Thoracic aorta (tissue), 2 donors: ENCODE measurements at places on chromosomes 4 and X. TPM values are rescaled to one million over a fixed set of nuclear protein-coding genes. Genes with fewer than 3 reads are reported as not detected.
A peak's percentile ranks its signal among the peaks of the same experiment; 100 is the strongest.

The TMEM154 gene
- 1.3 TPM for total RNA-seq

DNA sequence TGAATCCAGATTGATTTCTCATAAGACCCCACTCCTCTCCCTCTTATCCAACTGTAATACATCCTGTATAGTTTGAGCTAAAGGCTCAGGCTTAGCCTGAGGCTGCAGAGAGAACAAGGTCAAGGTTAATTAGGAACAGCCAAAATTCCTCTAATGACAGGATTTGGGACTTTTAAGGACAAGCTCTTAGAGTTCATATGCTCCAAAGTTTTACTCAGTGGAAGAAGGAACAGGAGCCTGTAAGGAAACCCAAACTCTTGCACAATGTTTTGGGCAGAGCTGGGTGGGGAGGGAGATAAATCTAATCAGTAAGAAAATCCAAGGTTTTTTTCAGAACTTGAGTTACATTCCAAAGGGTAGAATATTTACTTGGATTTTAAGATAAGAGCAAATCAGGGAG lies 238.8 kb downstream of the QDPR start:
- no peaks in the 10 kb centered on the region for H3K27me3 ChIP-seq
- no peak overlapping the region for H3K4me3 ChIP-seq

- H3K4me1 ChIP-seq = no peaks in the 10 kb centered on the region
- no peak overlapping the region for H3K4me3 ChIP-seq
- H3K27ac ChIP-seq = no peak overlapping the region
Measured at GRCh38 chrX:121360280-121360679, 312.9 kb downstream of the GLUD2 start.

GRCh38 chr4:99817309-99817890 lies 773 bp downstream of the DAPP1 start:
- H3K4me1 ChIP-seq = no peaks in the 10 kb centered on the region
- DNase-seq = no peak
- no peaks in the 10 kb centered on the region for H3K27me3 ChIP-seq
- H3K4me3 ChIP-seq = peak overlapping the region; percentile 57
- no peak overlapping the region for H3K27ac ChIP-seq
- no peaks in the 10 kb centered on the region for H3K36me3 ChIP-seq

- H3K27ac ChIP-seq = no peak overlapping the region
- no peak overlapping the region for H3K4me3 ChIP-seq
- no peaks in the 10 kb centered on the region for H3K4me1 ChIP-seq
- no peaks in the 10 kb centered on the region for H3K27me3 ChIP-seq
Measured at GRCh38 chrX:50617183-50617582, 146.6 kb upstream of the DGKK start.

The HS3ST1 gene
- 1.1 TPM for total RNA-seq

- no peaks in the 10 kb centered on the region for H3K36me3 ChIP-seq
- no peaks in the 10 kb centered on the region for H3K4me1 ChIP-seq
- no peak overlapping the region for H3K4me3 ChIP-seq
Measured at GRCh38 chr4:177251237-177251636, 58.4 kb upstream of the NEIL3 start.

The ARR3 gene
- not detected for total RNA-seq

The RADX gene
- total RNA-seq = 4.9 TPM

GRCh38 chr4:101835121-101835904 lies 44.8 kb downstream of the BANK1 start:
- no peaks in the 10 kb centered on the region for H3K4me1 ChIP-seq
- DNase-seq = no peak
- no peak overlapping the region for H3K4me3 ChIP-seq
- H3K27me3 ChIP-seq = no peaks in the 10 kb centered on the region

The PLS3 gene
- 474 TPM for total RNA-seq

The NXF2 gene
- not detected for total RNA-seq

The FHIP1A gene
- total RNA-seq = 4.9 TPM

The SMPX gene
- not detected for total RNA-seq

- H3K36me3 ChIP-seq = no peaks in the 10 kb centered on the region
- no peaks in the 10 kb centered on the region for H3K27me3 ChIP-seq
- no peaks in the 10 kb centered on the region for H3K4me1 ChIP-seq
- DNase-seq = peak; percentile 50
- peak overlapping the region; percentile 65 for H3K27ac ChIP-seq
Measured at GRCh38 chrX:41009850-41010846, 75.1 kb upstream of the USP9X start.

DNA sequence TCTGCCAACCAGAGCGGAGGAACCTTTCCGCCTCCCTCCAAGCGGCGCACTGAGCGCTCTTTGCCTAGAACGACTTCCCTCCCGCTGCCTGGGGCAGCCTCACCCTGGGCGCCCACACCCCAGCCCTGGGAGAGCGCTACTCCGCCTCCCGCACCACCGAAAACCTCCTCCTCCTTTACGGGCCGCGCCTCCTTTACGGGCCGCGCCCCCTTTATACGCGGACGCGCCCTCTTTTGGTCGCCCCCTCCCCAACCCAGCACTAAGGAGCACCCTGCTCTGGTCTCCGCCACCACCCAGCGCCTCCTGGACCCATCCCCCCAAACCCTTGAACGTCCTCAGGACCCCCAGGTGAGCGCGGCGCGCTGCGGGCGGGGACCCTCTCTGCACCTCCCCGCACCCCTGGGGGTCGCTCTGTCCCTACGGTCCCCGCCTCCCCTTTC lies 586 bp upstream of the NSG1 start:
- H3K4me1 ChIP-seq = peaks cover 6% of the 10 kb centered on the region
- no peak overlapping the region for H3K27ac ChIP-seq
- H3K36me3 ChIP-seq = no peaks in the 10 kb centered on the region
- H3K27me3 ChIP-seq = no peaks in the 10 kb centered on the region
- peak overlapping the region; percentile 63 for H3K4me3 ChIP-seq
- no peak for DNase-seq

DNA sequence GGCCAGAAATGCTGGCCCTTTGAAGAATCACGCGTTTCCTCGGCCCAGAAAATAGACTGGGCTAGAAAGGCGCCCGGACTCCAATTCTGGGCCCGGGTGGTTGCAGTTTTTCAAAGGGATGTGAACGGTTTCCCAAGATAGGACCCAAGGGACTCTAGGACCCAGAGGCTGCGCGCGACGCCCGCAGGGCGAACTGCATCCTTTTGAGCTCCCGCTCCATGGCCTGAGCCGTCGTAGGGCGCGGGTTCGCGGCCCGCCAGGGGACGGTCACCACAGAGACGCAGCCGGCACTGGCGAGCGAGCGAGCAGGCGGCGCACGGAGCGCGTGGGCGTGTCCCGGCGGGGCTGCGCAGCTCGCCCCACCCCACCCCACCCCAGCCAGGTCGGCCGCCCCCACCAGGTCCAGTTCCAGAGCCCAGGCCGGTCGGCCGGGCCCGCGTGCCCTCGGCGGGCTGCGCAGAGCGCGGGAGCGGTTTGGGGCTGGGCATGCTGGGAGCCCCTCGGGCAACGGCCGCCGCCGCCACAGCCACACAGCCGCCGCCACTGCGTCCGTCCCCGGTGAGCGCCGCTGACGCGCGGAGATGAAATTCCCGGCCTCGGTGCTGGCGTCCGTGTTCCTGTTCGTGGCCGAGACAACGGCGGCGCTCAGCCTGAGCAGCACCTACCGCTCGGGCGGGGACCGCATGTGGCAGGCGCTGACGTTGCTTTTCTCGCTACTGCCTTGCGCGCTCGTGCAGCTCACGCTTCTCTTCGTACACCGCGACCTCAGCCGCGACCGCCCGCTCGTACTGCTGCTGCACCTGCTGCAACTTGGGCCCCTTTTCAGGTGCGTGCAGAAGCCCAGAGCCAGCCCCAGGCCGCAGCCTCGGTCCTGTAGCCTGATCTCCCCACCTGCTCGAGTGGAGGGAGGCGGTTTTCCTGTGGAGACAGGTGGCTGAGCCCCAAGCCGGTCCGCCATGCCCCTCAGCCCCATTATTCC lies at the start of gene XK:
TSS of gene XK (plus strand) at position 411 of the 979 bp plus-strand sequence. CDS start at position 582, 171 bp downstream.
- DNase-seq = no peak
- H3K27ac ChIP-seq = peak within 1 kb of the TSS; percentile 77
- peaks cover 11% of the 10 kb centered on the region for H3K4me1 ChIP-seq
- H3K4me3 ChIP-seq = peak within 1 kb of the TSS; percentile 72
- H3K27me3 ChIP-seq = no peaks in the 10 kb centered on the region

The CFP gene
- 18.9 TPM for total RNA-seq

DNA sequence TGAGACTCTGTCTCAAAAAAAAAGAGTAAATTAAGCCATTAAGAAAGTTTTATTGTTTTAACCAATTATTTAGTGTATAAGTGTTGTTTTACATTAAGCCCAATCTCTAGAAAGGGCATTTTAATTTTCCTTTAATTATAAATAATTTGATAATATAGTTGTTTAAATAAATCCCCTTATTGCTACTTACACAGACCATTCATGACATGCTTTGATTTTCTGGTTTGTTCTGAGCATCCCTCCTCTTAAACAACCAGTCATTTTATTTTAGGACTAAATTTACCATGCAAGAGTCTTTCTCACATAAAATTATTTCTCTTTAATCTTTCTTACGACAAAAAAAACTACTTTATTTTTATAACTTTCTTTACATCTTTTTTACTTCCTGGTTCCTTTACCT lies 23.5 kb upstream of the PAGE5 start:
- no peaks in the 10 kb centered on the region for H3K4me1 ChIP-seq
- DNase-seq = no peak
- H3K27me3 ChIP-seq = no peaks in the 10 kb centered on the region
- H3K4me3 ChIP-seq = no peak overlapping the region
- H3K36me3 ChIP-seq = no peaks in the 10 kb centered on the region
- no peak overlapping the region for H3K27ac ChIP-seq

The FHDC1 gene
- 0.35 TPM for total RNA-seq

DNA sequence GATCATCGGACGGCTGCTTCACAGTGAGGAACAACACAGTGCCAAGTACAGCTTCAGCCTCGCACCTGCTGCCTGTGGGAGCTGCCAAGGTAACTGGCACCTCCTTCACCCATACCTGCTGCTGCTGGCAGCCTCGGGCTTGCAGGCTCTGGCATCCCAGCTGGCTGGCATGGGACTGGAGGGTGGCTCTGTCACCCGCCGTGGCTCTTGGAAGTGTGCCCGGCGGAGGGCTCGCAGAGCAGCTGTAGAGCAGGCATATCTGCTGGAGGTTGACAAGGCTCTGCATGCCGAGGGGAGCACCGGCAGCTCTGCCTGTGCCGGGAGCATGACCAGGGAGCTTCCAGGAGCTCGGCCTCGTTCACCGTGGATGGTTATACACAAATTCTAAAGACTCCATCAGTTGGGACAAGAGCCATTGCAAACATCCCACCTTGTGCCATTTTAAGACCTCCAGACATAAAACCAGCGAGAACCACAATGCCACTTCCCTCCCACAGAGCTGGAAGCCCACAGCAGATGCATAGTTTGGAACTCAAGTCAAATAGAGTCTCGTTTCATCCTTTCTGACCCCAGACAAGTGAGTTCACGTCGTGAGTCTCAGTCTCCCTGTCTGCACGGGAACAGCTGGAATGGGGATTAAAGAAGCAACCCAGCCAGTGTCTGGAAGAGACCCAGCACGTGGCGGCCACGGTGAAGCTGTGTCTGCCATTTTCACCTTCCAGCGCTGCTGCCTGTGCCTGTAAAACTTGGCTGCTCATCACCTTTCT lies 84.3 kb upstream of the PSAPL1 start:
- no peaks in the 10 kb centered on the region for H3K36me3 ChIP-seq
- H3K27ac ChIP-seq = no peak overlapping the region
- no peak overlapping the region for H3K4me3 ChIP-seq
- peaks cover 5% of the 10 kb centered on the region for H3K27me3 ChIP-seq
- H3K4me1 ChIP-seq = no peaks in the 10 kb centered on the region
- no peak for DNase-seq

- DNase-seq = no peak
- no peak overlapping the region for H3K4me3 ChIP-seq
- no peaks in the 10 kb centered on the region for H3K4me1 ChIP-seq
- no peak overlapping the region for H3K27ac ChIP-seq
Measured at GRCh38 chrX:31580726-31581125, 508.9 kb upstream of the FTHL17 start.

- H3K4me3 ChIP-seq = no peak overlapping the region
- H3K36me3 ChIP-seq = no peaks in the 10 kb centered on the region
- DNase-seq = no peak
- H3K4me1 ChIP-seq = no peaks in the 10 kb centered on the region
- no peaks in the 10 kb centered on the region for H3K27me3 ChIP-seq
Measured at GRCh38 chrX:7242613-7243012, 94.7 kb upstream of the PUDP start.

DNA sequence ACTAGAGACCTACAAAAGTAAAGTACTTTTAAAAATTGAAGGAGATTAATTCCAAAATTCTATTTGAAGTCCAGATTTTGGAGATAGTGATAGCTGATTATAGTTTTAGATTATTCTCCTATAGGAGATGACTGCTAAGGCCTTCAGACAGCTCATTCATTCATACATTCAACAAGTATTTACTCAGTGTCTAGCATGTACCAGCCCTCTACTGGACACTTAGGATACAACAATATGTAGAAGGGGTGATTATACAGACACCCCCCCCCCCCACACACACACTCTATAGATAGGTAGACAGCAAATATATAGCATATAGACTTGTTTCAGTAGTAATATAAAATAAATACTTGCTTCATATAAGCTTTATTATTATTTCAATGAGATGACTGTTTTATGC lies 60.4 kb upstream of the TAF9B start:
- no peak overlapping the region for H3K27ac ChIP-seq
- H3K4me1 ChIP-seq = no peaks in the 10 kb centered on the region
- H3K36me3 ChIP-seq = no peaks in the 10 kb centered on the region

DNA sequence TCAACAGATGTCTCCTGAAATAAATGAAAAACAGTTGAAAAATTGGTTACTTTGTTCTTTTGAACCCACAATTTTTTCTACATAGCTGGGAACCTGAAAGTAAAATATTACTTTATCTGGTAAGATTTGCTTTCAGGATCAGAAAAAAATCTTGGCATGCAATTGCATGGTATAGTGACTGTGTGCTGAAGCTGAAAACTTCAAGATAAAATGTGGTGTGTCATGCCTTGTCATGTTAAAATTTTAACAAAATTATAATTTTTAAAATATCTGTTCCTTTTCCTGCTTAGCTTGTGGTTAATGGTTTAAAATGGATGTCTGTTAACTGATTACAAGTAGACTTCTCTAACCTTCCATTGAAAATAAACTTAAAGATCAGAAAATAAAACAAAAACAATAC lies 904.8 kb downstream of the PDHA2 start:
- no peaks in the 10 kb centered on the region for H3K4me1 ChIP-seq
- H3K27me3 ChIP-seq = no peaks in the 10 kb centered on the region
- H3K4me3 ChIP-seq = no peak overlapping the region

- H3K27me3 ChIP-seq = no peaks in the 10 kb centered on the region
- H3K36me3 ChIP-seq = peaks cover 88% of the 10 kb centered on the region
- no peak overlapping the region for H3K4me3 ChIP-seq
- H3K27ac ChIP-seq = no peak overlapping the region
Measured at GRCh38 chr4:2942532-2943363, 20.5 kb downstream of the NOP14 start.

The KLHL34 gene
- not detected for total RNA-seq

- no peak overlapping the region for H3K27ac ChIP-seq
- H3K4me1 ChIP-seq = no peaks in the 10 kb centered on the region
- DNase-seq = no peak
- H3K4me3 ChIP-seq = no peak overlapping the region
- no peaks in the 10 kb centered on the region for H3K27me3 ChIP-seq
- no peaks in the 10 kb centered on the region for H3K36me3 ChIP-seq
Measured at GRCh38 chr4:8710416-8710815, 117.9 kb downstream of the CPZ start.
